A549 treated with ZK216348 at 1 μM for 4 hours (cell line): ENCODE measurements at places on chromosomes 16 and 17. TPM values are rescaled to one million over a fixed set of nuclear protein-coding genes. Genes with fewer than 3 reads are reported as not detected.

Gene ZNF267
- total RNA-seq = 6.1 to 10.8 TPM (median 7.5 TPM) in 5 replicates

Gene XAF1
- 0.06 TPM in 1 of 5 replicates, not detected in the others for total RNA-seq

Gene PRR35
- total RNA-seq = 0.11 to 0.20 TPM (median 0.13 TPM) in 4 of 5 replicates, not detected in the other

Gene CD300A
- not detected in 5 replicates for total RNA-seq

Gene MARVELD3
- total RNA-seq = 0.08 to 0.52 TPM (median 0.41 TPM) in 4 of 5 replicates, not detected in the other

Gene KCNH6
- not detected in 5 replicates for total RNA-seq

Gene C16orf96
- total RNA-seq = 0.04 to 0.06 TPM in 2 of 5 replicates, not detected in the others

Gene CES5A
- total RNA-seq = not detected in 5 replicates

Gene KRT12
- total RNA-seq = not detected in 5 replicates

Gene LRRC37A
- total RNA-seq = 0.67 to 1.2 TPM (median 0.75 TPM) in 5 replicates

Gene C17orf67
- 1.3 to 2.8 TPM (median 2.4 TPM) in 5 replicates for total RNA-seq

Gene HOXB13
- total RNA-seq = 1.4 to 2.7 TPM (median 2.1 TPM) in 5 replicates

Gene SMTNL2
- 0.24 to 1.3 TPM (median 0.73 TPM) in 5 replicates for total RNA-seq

Gene ESRP2
- 0.06 to 0.40 TPM (median 0.15 TPM) in 5 replicates for total RNA-seq

Gene LPO
- total RNA-seq = not detected in 5 replicates

Gene RGS11
- total RNA-seq = 2.2 to 7.1 TPM (median 4.4 TPM) in 5 replicates

Gene ACSM5
- not detected in 5 replicates for total RNA-seq

Gene GEMIN4
- 41.9 to 63.7 TPM (median 59.1 TPM) in 5 replicates for total RNA-seq
